ENCODE measurements at places on chromosomes 3 and 15. TPM values are rescaled to one million over a fixed set of nuclear protein-coding genes. Genes with fewer than 3 reads are reported as not detected.

Gene STRIT1
- not detected for total RNA-seq

Gene MCF2L2
- total RNA-seq: 3.9 TPM

Gene CILP
- total RNA-seq: not detected

Gene SAXO2
- total RNA-seq: 3.7 TPM

Gene PLCH1
- 4.1 TPM for total RNA-seq

Gene ITPKA
- total RNA-seq: 16.8 TPM

Gene PLA2G4E
- not detected for total RNA-seq

Gene CPNE9
- 0.07 TPM for total RNA-seq

Gene TMCO5A
- not detected for total RNA-seq

Gene NEK10
- total RNA-seq: 1.7 TPM

Gene CDCP1
- 124 TPM for total RNA-seq

Gene PDZRN3
- total RNA-seq: not detected

Gene TMC3
- not detected for total RNA-seq

Gene SERINC4
- not detected for total RNA-seq

Gene BCL2A1
- 16.9 TPM for total RNA-seq

Gene CKMT1B
- total RNA-seq: 8.7 TPM

Gene IRAK2
- total RNA-seq: 4.7 TPM

Gene IL5RA
- total RNA-seq: not detected

Gene TPRG1
- total RNA-seq: 1.2 TPM

Gene SLC22A13
- 0.73 TPM for total RNA-seq

Gene MUC13
- 0.04 TPM for total RNA-seq

Gene CHRFAM7A
- not detected for total RNA-seq

Gene ROPN1
- total RNA-seq: not detected

Gene THRB
- 9.7 TPM for total RNA-seq

Gene MORC1
- total RNA-seq: not detected

Gene NKTR
- total RNA-seq: 37.6 TPM

Gene TUSC2
- 156 TPM for total RNA-seq

Gene GOLGA8G
- total RNA-seq: not detected

Gene BNC1
- 2.4 TPM for total RNA-seq

Gene PARP15
- total RNA-seq: not detected

Gene GOLGA8J
- total RNA-seq: not detected

Gene GOLGA6D
- total RNA-seq: not detected

Gene KBTBD13
- not detected for total RNA-seq

Gene TUSC7
- not detected for total RNA-seq

Gene SELENOK
- 55.3 TPM for total RNA-seq

Gene KCNH8
- total RNA-seq: not detected

Gene ZNF619
- 6.0 TPM for total RNA-seq

Gene CCR2
- not detected for total RNA-seq

Gene ARRDC4
- total RNA-seq: 7.1 TPM

Data from PC-3 (cell line).